Stimulated activated CD4-positive, alpha-beta T cell treated with anti-CD3 and anti-CD28 coated beads, Interleukin-4, amount 100 ng/mL, for 1 hour (primary cell): ENCODE measurements at places on chromosomes 1 and 21.

DNA sequence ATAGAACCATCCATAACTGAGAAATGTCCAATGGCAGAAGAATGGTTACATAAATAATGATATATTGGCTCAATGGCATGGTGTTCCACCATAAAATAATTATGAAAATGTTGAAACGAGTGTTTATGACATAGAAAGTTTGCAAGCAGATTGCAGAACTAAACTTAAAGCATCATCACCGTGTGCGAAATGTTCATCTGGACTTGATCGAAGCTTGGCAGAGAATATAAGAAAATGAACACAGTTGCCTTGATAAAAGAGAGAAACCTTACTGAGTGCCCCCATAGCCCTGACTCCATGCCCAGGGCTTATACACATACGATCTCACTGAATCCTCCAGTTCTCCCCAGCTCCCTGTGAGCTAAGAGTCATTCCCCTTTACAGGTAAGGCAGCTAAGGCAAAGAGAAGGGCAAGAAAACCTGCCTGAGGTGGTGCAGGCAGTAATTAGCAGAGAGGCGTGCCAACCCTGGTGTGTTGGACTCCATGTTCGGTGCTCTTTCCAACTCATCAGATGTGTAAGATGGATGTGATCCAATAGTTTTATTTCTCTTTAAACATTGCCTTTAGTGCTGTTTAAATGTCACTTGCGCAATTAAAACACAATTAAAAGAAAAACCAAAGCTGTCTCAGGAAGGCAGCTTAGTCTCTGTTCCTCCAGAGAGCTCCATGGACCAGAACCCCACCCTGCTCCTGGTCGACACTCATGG lies 21.8 kb upstream of the SPOCD1 start:
- no peak for DNase-seq

- DNase-seq, result no peak
These were observed 23.1 kb upstream of the UMODL1 start for GRCh38 chr21:42047821-42048613.

DNA sequence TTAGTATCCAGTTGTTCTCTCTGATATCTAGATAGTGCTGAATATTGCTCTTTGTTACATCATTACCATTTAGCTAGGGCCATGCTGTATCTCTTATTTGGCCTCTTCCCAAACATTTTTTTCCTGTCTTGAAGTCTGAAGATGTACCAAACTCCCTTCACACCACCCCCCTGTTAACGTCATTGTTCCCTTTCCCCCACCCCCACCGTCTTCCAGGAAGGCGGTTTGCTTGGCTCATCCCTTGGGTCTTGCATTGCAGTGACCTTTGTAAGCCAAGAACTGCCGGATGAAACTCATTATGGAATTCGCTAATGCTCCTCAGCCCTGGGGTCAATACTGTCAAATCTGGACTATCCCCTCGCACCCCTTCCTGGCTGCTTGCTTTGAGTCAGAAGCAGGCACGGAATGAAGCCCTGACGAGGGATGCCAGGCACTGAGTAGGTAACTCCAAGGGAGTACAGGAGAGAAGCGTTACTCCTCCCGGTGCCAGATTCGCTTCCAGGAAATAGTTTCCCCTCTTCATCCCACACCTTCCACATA lies 283.1 kb downstream of the TM2D1 start:
- no peak for DNase-seq

DNA sequence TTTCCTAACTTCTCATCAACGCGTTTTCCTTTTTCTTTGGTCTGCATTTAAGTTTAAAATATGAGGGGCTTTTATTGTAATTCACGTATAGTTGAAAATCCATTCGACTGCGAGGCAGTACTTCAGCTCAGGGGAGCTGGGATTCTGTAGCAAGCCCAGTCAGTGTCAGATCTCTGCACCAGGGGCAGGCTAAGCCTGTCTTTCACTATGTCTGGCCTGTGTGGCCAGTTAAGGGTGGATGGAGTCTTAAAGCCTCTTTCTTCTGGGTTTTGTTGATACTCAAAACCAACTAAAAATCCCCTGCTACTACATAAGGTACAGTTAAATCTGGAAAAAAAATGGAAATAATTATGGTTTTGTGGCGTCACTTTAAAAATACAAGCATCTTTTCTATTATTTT lies 124.7 kb downstream of the TYW3 start:
- DNase-seq, result no peak

DNA sequence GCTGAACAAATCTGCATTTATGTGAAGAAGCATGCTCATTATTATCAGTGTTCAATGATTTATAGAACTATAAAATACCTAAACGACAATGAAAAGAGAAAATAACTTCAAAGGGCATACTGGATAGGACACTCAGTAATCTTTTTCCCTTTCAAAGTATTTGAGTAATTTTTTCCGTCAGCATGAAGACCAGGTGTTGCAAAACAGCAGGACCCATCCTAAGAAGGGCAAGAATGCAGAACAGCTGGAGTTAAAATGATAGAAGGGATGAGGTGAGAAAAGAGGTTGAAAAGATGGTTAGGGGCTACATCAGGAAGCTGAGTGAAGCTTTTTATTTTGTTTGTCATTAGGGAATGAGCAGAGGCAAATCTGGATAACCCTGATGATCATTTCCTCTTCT lies 7.1 kb upstream of the RGS18 start:
- no peak for DNase-seq

GRCh38 chr1:56167596-56167995 lies 411.8 kb downstream of the PLPP3 start:
- no peak for DNase-seq

DNA sequence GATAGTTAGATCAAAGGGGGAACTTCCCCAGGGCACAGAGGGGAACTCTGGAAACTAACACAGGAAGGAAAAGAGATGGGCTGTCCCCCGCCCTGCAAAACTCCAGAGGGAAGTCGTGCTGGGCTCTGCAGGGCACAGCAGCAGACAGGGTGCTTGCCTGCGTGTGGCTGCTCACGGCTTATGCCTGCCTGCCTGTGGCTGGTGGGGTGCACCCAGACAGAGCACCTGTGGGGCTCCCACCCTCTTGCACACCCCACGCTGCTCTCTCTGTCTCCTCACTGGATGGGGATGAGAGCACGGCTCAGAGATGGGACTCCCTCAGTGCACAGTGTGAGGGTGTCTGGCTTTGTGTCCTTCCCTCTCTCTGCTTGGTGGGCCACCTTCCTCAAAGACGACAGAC lies 13.5 kb upstream of the ETV3L start:
- DNase-seq, result no peak

- no peak for DNase-seq
These were observed 29.8 kb downstream of the ZNF281 start for GRCh38 chr1:200379940-200380588.

- DNase-seq, result no peak
These were observed 10.3 kb downstream of the FHAD1 start for GRCh38 chr1:15257309-15257708.

DNA sequence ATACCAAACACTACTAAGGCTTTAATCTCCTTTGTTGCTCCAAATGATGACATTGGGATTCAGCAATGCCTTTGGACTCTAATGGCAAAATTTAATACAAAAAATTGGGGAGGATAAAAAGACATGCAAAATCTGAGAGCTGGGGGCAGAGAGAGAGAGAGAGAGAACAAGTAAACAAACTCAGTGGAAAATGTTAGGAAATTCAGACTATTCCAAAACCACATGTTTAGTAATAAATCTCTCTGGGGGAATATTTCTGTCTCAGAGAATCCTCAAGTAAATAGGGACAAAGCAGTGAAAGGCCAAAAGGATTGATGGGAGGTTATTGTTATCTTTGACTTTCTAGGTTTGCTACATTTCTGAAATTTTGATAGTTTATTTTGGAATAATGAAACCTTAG lies 65.7 kb downstream of the PLA2G4A start:
- DNase-seq, result no peak

DNA sequence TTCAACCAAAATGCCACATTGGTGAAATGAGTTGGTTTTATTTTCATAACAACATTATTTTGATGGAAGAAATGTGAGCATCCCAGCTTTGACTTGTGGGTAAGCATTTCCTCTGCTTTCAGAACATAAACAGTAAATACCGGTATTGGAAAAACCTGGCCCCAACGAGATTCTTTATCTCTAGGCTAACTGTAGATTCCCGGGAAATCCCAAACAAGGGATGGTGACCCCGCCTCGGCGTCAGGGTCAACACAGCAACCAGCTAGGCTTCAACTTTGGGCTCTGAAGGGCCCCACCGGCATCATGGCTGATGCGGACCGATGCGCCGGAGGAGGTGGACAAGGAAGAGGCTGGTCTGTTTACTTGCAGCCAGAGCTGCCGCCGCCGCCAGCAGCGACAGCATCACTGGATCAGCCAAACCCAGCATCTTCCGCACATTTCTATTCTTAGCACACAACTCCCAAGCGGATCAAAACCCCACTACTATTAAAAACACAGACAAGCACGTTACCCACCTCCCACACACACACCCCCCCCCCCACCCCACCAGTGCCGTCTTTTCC lies 1.1 kb downstream of the AKT3 start:
- peak; percentile 39 for DNase-seq

- DNase-seq, result no peak
These were observed 52.4 kb downstream of the CASZ1 start for GRCh38 chr1:10744029-10744428.

GRCh38 chr1:233140974-233141373 lies 154.6 kb downstream of the PCNX2 start:
- DNase-seq, result no peak

- DNase-seq, result no peak
These were observed 46.1 kb downstream of the CAMTA1 start for GRCh38 chr1:6831366-6831765.

DNA sequence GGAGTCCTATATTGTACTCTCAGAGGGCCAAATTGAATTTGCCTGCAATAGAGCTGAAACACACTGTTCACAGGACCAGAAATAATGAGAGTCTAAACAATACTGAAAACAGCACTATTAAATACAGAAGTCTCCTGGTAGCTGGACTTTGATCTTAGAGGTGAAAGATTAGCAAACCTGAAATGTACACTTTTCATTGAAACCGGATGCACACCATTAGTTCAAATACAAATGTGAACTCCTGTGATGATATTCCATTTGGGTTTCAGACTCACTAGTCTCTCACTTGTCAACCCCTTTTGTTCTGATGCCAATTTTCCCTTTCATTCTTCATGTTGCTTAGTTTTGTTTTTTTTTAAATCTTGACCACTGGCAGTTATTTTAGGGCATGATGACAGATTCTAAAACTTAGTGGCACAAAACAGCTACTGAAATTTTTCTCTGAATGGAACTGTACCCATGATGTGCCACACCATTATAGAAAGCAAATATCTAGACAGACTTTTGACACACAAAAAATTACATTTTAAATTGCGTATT lies 5.9 kb upstream of the TNFSF4 start:
- no peak for DNase-seq

- DNase-seq, result no peak
These were observed 9.8 kb downstream of the ATP13A2 start for GRCh38 chr1:17001760-17002523.

DNA sequence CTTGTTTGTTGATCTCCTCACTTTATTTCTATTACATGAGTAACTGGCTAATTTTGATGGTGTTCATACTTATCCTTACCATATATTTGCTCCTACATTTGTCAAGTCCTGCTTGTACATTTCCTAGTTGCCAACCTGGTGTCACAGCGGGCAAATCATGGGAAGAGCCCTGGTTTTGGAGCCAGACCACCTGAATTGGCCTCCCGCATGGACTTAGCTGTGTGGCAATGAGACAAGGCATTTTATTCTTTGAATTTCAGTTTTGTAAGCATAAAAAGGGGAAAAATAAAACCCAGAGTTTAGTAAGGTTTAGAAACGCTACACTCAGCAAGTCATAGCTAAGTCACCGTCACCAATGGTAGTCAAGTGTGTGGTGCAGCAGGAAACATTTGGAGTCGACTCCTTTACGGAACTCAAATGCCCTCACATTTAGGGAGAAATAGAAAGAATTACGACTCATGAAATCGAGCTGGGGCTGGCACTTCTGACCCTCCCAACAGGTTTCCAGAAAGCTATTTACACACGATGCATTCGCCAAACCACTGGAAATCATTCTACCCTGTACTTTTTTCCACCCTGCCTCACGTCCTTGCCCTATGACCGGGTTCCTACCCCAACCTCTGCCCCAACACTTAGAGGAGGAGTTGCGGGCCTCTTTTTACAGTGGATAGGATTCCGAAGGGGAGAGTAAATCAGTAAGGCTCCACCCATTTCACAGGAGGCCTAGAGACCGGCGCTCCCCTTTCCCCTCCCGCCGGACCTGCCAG lies 492 bp upstream of the PGM1 start:
- no peak for DNase-seq

DNA sequence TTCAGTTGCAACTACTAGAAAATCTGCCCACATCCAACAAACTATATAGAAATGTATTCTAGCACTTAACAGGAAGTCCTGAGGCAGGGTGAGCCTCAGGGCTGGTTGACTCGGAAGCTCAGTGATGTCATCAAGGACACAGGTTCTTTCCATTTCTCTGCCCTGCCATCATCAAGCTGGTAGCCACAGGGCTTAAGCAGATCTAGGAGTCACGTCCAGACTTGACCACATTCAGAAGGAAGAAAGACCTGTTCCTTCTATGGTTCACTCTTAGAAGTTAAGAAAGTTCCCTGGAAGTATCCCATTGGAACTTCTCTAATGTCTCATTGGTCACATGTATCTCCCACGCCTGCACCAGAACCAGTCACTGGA lies 438.1 kb downstream of the PRDM2 start:
- no peak for DNase-seq

DNA sequence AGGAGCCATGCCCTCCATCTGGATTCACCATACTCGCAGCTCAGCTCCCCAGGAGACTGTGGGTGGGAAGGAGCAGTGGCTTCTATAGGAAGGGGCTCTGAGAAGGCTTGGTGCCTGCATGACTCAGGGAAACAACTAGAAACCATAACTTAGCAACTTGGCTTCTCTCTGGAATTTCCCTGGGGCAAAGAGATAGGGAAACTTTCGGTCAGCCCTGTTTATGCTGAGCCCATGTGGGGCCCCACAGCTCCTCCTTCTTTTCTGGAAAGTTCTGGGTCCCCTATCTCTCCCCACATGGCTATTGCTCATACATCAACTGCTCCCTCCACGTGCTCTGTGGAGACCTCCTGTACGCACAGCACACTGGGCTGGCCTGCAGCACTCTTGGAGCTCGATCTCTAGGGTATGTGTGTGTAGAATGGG lies 39.3 kb downstream of the PLEKHA6 start:
- DNase-seq, result no peak

DNA sequence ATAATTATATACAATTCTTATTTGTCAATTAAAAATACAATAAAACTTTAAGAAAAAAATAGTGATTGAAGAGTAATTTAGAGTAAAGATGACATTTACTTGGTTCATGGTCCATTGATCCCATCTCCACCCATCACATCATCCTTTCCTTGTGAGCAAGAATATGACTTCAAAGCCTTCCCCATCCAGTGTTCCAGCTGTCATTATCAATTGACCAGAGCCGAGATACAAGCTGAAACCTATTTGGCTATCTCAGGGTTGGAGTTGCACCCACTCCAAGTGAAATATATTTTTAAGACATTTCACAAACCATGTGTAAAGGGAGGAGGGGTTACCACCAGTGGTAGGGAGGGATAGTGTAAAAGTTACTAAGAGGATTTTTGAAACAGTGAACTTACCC lies 428.9 kb upstream of the C1orf87 start:
- DNase-seq, result no peak

DNA sequence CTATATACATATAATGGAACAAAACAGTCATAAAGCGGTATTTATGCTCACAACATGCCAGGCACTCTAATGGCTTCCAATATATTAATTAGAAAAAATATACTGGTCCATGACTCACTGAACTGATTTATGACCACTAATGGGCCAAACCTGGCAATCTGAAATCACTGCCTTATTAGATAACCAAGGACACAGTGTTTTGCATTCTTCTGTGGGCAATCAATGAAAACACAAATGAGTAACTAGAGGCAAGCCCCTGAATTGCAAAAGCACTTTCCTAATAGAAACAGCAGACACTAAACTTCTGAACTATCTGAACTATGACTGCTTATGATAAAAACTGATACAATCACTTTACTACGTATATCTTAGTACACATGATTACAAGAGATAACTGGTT lies 3.5 kb downstream of the GCLM start:
- no peak for DNase-seq
